ENCODE measurements at places on chromosomes 16 and 17.

DNA sequence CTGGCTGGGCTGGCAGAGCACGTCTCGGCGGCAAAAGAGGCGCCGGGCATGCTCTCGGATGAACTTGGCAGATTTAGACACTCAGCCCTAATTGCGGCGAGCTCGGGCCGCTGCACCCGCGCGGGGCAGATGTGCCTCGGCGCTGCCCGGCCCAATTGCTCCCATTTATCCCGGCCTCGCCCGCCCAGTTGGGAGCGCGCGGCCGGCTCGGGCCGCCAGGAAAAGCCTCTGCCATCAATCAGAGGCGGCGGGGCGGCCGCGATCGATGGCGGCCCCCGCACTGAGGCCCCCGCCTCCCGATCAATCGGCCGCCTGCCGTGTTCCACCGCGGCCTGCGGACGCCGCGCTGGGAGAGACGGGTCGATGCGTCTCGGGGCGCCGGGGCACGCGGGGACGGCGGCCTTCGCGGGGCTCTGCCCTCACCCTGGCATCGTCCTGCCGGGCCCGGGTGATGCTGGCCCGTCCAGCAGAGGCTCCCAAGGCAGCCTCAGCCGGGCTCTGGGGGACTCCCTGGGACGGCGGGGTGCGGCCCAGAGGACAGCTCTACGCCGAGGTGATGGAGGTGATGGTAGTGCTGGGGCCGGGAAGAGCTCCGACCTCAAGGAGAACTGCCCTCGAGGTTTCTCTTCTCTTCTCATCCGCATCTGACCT, 200.9 kb upstream of the N4BP1 start:
- DNase-seq = no peak

- no peak for DNase-seq
Observed at GRCh38 chr16:50314665-50315064, 48.3 kb downstream of the ADCY7 start.

DNA sequence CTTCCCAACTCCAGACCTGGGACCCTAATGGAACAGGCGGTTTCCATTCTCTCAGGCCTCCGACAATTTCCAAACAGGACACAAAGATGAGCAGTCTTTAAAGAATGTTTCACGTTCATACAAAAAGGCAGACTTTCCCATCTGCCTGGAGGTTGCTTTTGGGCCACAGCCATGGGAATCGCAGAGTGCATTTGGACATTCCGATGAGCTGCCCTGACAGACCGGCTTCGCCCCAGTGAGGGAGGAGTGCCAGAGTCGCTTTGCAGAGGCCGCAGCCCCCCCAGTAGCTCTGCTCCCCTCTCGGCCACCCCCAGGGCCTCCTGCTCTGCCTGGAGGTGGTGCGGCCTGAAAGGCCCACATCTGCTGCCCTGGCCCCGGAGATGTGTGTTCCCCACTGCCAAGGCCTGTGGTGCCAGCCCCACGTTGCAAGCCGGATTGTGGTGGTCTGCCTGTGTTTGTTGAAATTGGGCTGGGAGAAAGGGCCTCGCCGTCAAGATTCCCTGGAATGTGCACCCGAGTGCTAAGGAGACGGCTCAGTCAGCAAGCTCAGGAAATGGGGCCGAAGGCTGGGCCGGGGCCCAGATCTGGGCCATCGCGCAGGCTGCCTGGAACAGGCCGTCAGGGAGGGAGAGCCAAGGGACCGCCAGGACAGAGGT, 89.8 kb downstream of the C16orf95 start:
- no peak for DNase-seq

GRCh38 chr16:86375851-86376250, 134.5 kb upstream of the FOXF1 start:
- DNase-seq = no peak

All from CD4-positive, alpha-beta T cell treated with Interleukin-6 at 100 ng/mL for 8 hours (primary cell).